ENCODE measurements at places on chromosomes 13 and 19. TPM values are rescaled to one million over a fixed set of nuclear protein-coding genes. Genes with fewer than 3 reads are reported as not detected.

The ZNF112 gene
- total RNA-seq, result 4.2 TPM

The CEACAM7 gene
- total RNA-seq, result not detected

The SIX5 gene
- total RNA-seq, result 23.7 TPM

GRCh38 chr13:74870865-74871264, 611.1 kb downstream of the TBC1D4 start:
- no peaks in the 10 kb centered on the region for H3K4me1 ChIP-seq
- no peak overlapping the region for H3K4me3 ChIP-seq
- H3K27me3 ChIP-seq, result no peaks in the 10 kb centered on the region
- H3K36me3 ChIP-seq, result no peaks in the 10 kb centered on the region

DNA sequence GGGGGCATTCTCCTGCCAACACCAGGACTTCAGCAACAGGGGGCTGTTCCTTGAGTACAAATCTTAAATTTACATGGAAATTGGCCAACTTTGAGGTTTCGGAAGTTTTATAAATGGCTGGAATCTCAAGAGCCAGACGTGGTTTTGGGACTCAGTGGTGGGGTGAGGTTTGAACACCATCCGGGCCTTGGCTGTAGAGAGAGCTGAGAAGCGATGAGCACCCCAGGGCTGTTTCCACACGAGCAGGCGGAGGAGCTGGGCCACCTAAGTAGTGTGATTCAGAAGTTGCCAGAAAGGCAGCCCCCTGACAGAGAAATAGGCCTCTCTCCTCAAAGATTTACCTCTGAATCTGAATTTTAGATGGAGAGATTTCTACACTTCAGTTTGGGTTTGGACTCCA, 89.0 kb downstream of the FGF9 start:
- no peak for DNase-seq
- H3K36me3 ChIP-seq, result no peaks in the 10 kb centered on the region
- H3K27me3 ChIP-seq, result no peaks in the 10 kb centered on the region
- H3K27ac ChIP-seq, result peak overlapping the region; percentile 34

GRCh38 chr19:10565567-10566407, at the start of gene KRI1:
Gene KRI1, minus strand, starts transcription at chr19:10566010. Its CDS starts 11 bp downstream, at chr19:10565999.
- peaks cover 4% of the 10 kb centered on the region for H3K4me1 ChIP-seq
- H3K4me3 ChIP-seq, result peak within 1 kb of the TSS; percentile 93
- H3K27me3 ChIP-seq, result no peaks in the 10 kb centered on the region
- peak within 1 kb of the TSS; percentile 91 for H3K27ac ChIP-seq
- H3K36me3 ChIP-seq, result no peaks in the 10 kb centered on the region

DNA sequence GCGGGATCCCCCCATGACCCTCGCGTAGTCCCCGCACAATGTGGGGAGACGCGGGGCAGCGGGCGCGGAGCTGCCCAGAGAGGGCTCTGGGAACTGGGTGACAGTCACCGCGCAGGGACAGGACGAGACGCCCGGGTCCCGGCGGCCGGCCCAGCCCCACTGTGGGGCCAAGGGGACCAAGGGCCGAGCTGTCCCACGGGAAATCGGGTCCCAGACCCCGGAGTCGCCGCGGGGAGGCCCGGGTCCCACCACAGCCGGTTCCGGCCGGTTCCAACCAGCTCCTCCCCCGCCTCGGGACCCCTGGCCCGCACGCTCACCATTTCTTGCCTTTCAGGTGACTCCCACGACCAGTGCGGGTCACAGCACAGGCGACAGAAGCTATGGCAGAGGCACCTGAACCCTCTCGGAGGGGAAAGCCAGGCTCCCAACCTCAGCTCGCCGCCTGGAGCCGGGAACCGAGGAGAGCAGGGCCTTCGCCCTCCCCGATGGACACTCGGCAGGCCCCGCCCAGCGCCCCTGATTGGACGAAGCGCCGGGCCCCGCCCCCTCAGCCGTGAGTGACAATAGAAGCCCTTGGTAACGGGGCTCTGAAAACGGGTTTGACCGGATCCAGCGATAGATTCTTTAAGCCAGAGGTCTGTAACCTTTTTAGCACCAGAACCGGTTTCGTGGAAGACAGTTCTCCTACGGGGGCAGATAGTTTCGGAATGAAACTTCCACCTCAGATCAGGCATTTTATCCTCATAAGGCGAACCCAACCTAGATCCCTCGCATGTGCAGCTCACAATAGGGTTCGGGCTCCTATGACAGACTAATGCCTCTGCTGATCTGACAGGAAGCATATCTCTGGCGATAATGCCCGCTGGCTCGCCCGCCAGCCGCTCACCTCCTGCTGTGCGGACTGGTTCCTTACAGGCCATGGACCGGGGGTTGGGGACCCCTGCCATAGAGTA, at the start of gene ZNF433:
Gene ZNF433 (minus strand): TSS at position 460 of the 953 bp plus-strand sequence. CDS start 140 bp downstream, at position 320.
- H3K27me3 ChIP-seq, result no peaks in the 10 kb centered on the region
- no peaks in the 10 kb centered on the region for H3K36me3 ChIP-seq
- peak; percentile 86 for DNase-seq
- no peaks in the 10 kb centered on the region for H3K4me1 ChIP-seq

DNA sequence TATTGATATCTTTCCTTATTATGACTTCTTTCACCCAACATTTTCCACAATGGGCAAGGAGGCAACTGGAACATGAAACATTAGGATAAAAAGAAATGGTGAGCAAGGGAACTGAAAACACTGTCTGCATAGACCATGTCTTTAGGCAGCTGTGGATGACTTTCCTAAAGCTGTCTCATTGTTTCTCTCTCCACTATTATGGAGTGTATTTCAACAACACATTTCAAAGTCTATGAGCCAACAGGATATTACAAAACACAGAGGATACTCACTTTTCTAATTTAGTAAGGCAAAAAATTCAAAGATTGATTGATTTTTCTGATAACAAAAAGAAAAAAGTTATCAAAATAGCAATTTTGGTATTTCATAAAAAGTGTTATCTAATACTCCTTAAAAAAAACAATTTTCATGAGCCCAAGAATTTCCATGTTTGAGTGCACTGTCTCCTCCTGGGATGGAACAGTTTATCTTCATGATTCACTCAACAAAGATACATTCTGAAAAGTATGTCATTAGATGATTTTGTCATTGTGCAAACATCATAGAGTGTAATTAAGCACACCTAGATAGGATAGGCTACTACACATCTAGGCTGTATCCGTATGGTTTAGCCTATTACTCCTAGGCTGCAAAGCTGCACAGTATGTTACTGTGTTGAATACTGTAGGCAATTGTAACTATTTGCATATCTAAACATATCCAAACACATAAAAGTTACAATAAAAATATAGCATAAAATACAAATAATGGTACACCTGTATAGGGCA, 1568.4 kb downstream of the SLITRK5 start:
- H3K4me3 ChIP-seq, result no peak overlapping the region
- H3K36me3 ChIP-seq, result no peaks in the 10 kb centered on the region
- H3K27ac ChIP-seq, result no peak overlapping the region
- H3K27me3 ChIP-seq, result no peaks in the 10 kb centered on the region

DNA sequence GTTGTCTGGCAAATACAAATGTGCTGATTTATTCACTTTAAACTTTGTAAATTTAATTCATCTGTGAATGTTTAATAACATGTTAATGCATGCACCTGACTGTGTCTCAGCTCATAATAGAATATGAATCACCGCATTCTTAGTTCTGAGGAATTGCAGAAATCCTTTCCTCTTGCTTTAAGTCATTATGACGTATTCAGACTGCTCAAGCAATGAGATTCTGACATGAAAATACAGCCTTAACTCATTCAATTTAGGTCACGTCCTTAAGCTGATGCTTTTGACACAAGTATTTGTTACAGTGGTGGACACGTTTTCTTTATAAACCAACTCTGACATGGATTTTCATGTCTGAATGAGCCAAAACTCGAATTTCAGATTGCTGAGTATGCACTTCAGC, 541.0 kb upstream of the KLF12 start:
- no peak overlapping the region for H3K4me3 ChIP-seq
- H3K27me3 ChIP-seq, result no peaks in the 10 kb centered on the region
- DNase-seq, result no peak
- H3K4me1 ChIP-seq, result no peaks in the 10 kb centered on the region
- no peak overlapping the region for H3K27ac ChIP-seq

DNA sequence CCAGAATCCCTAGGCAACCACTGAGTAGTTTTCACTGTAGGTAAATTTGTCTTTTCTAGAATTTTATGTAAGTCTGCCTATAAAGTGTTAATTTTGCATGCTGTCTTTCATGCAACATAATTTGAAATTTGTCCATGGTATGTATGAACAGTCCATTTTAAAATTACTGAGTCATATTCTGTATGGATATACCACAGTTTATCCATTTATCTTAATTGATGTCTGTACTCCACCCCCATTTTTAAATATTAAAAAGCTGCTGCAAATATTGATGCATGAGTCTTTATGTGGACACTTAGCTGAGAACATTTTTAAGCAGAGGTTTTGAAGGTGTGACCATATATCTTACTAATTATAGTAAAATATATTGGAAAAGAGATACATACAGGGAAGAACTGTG, 9.0 kb downstream of the ZNF134 start:
- H3K4me1 ChIP-seq, result no peaks in the 10 kb centered on the region
- H3K36me3 ChIP-seq, result peaks cover 6% of the 10 kb centered on the region
- no peak overlapping the region for H3K4me3 ChIP-seq
- H3K27me3 ChIP-seq, result no peaks in the 10 kb centered on the region

Measured in Caco-2 (cell line).